ENCODE measurements at places on chromosomes 2 and 18. TPM values are rescaled to one million over a fixed set of nuclear protein-coding genes. Genes with fewer than 3 reads are reported as not detected.

Gene CCBE1
- total RNA-seq, result 10.4 TPM

Gene INPP1
- total RNA-seq, result 24.1 TPM

Gene GPBAR1
- 0.15 TPM for total RNA-seq

Gene APCDD1
- total RNA-seq, result 0.14 TPM

Gene AGXT
- not detected for total RNA-seq

Gene VSNL1
- total RNA-seq, result not detected

Data from A549 treated with CORT108297 at 1 μM for 4 hours (cell line).